ENCODE measurements at places on chromosomes 4 and X.

- DNase-seq: no peak
These were observed 17.9 kb downstream of the LRBA start for GRCh38 chr4:150997141-150997540.

DNA sequence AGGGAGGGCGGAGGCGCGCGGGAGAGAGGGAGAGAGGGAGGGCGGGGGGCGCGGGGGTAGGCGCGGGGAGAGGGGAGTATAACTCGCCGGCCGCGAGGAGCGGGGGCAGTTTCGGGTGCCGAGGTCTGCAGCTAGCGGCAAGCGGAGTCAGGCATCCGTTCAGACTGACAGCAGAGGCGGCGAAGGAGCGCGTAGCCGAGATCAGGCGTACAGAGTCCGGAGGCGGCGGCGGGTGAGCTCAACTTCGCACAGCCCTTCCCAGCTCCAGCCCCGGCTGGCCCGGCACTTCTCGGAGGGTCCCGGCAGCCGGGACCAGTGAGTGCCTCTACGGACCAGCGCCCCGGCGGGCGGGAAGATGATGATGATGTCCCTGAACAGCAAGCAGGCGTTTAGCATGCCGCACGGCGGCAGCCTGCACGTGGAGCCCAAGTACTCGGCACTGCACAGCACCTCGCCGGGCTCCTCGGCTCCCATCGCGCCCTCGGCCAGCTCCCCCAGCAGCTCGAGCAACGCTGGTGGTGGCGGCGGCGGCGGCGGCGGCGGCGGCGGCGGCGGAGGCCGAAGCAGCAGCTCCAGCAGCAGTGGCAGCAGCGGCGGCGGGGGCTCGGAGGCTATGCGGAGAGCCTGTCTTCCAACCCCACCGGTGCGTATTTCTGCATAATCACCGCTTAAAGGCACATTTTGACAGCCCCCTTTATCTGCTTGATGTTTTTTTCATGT, at the start of gene POU4F2:
TSS of gene POU4F2 (plus strand) at position 108 of the 720 bp plus-strand sequence. CDS start at position 356, 248 bp downstream.
- DNase-seq: peak; percentile 8

DNA sequence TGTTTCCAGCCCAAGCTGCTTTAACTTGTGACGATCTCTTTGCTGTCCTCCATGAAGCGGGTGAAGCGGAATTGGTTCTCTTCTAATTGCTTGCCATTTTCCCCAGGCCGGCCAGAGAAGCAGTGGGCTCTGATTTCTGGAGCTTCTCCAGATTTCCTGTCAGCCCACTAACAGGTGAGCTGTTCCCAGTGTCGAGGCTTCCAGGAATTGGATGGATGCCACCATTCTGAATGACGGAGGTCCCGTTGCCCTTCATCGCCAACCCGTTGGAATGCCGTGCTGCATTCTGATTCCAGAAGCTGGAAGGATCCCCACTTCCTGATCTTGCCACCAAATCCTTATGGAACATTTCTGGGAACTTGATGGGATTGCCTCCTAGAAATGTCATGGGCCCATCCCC, 31.0 kb downstream of the PAGE1 start:
- DNase-seq: no peak

- no peak for DNase-seq
These were observed 755.5 kb downstream of the STIM2 start for GRCh38 chr4:27616166-27616565.

DNA sequence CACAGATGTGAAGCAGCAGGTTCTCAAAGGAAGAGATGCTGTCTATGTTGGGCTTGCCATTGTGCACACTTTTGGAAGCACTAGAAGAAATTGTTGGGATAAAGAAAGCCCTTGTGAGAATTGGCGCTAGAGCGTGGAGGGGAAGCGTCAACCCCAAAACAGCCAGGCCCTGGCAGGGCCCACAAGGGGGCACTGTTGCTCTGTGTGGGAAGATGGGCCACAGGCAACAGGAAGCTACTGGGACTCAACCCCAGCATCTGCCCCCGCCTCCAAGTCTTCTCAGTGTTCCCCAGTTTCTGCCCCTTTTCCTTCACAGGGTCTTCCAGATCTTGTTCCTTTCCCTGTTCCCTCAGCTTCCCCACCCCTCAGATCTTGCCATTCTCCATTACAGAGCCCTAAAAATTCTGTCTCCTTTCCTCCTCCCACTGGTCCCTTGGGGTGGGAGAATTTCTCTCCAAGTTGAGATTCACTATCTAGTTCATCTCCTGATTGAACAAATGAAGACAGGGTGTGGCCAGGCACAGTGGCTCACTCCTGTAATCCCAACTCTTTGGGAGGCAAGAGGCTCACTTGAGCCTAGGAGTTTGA, 85.5 kb downstream of the STARD8 start:
- DNase-seq: no peak

DNA sequence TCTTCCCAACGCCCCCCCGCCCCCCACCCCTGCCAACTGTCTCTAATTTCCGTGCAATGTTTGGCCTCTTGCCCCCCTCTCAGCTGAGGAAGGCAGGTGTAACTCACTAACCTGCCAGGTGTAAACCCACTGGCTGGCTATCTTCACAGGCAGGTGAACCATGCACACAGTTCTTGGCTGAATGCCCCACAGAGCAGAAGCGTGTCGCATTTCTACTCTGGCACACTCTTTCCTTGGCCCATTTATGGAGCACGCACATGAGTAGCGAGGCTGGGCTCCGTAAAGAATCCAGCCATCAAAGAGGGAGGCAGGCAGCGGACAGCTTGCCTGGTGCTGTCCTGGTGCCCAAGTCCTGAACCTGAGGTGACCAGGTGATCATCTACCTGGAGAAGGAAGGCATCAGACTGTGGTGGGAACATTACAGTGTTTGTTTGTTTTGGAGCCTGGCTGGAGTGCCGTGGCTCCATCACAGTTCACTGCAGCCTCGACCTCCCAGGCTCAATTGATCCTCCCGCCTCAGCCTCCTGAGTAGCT, 39.2 kb upstream of the CRMP1 start:
- DNase-seq: no peak

- DNase-seq: no peak
These were observed 9.5 kb downstream of the P2RY8 start for GRCh38 chrX:1527457-1527856.

DNA sequence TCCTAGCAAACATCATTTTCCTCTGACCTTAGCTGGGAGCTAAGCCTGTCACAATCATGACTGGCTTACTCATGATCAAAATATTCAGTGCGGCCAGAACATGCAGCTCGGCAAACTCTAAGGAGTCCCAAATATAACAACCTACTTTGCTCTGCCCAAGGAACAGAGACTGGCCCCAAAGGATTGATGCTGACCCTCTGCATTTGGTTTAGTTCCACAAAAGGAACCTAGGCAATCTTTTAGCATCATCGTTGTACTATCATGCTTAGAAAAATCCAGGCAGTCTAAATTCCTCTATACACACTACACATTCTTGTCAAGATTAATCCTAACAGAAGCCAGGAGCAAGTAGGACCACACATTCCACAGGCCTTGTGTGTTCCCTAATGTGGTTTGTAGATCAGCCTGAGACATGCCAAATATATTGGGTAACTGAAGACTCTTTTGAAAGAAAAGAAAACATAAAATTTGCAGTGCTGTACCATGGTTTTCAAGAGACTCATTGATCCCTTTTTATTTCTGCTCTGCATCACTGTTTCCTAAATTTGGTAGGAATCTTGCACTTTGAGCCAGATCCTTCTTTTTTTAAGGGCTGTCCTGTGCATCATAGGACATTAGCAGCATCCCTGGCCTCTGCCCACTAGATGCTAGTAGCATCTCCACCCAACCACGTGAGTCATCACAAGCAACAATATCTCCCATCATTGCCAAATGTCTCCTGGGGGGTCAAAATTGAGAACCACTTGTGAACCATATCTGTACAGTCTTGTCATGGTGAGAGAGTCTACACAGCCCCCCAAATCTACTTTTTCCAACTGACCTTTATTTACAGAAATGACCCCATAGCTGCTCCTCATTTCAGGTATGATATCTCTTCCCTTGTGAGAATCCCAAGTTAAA, 17.6 kb upstream of the CC2D2A start:
- DNase-seq: no peak

DNA sequence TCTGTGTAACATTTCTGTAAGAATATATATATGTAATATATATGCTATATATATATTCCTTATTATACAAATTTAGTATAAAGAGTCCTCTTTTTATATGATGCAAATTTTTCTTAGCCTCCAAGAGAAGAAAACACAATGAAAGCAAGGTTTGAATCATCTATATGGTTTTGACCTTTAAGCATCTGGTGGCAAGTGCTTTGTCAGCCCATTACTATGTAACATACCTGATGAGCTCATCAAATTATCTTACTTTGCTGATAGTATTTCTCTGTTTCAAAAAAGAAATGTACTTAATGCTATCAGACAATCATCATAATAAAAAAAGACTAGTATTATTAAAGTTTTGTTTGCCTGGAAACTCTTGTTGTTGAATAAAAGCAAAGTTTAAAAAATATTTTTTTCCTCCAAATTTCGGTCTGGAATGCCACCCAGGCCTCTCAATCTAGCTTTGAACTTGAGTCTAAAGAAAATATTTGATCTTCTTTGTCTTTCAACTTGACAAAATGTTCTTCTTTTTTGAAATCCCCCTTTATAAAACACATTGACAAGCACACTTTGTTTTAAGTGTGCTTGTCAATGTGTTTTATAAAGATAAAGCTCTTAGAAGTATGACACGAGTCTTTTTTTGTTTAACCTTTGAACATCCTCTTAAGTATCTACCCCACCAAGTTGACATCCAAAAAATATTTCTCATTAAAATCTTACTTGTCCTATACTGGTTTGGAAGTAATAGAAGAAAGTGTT, 26.2 kb downstream of the ZNF330 start:
- DNase-seq: no peak

- DNase-seq: no peak
These were observed 48.3 kb downstream of the AMELX start for GRCh38 chrX:11341274-11342201.

DNA sequence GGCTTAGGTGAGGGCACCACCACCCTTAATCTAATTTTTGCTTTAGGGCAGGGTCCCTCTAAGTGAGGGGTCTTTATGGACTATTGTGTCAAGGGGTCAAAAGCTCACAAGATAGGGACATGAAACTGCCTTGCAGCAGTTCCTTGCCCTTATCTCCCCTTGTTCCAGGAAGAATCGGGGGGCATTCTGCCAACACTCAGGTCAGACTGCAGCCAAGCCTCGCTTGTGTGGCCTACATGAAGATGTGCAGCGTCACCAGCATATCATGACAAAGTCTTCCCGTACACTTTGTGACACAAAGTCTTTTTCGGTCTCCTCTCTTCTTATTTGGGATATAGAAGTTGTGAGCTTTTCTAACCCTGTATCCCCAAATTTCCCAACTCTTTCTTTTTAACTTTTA, 17.5 kb upstream of the USP9X start:
- DNase-seq: no peak

- no peak for DNase-seq
These were observed 178.9 kb downstream of the MID1 start for GRCh38 chrX:10441464-10441863.

GRCh38 chr4:12949719-12950490, 534.2 kb downstream of the RAB28 start:
- no peak for DNase-seq

GRCh38 chr4:182065255-182065654, 177.9 kb upstream of the TENM3 start:
- no peak for DNase-seq

- DNase-seq: no peak
These were observed 20.0 kb downstream of the EMCN start for GRCh38 chr4:100497791-100498190.

DNA sequence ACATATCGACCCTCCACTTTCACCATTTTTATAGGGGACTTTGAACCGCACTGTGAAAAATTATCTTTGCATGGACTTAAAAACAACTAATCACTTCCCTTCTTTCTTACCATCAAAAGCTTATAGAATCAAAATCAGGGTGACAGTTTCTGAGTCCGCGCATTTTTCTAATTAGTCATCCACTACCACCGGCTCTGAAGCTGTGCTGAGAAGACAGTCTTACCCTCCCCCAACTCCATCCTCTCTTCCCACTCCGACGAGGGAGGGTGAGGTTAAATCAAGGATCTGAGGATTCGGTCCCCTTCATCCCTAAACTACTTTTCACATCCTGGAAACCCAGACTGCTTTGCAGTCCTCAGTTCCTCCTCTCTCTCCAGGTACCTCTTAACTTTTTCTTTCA, 4.2 kb downstream of the DCTD start:
- DNase-seq: no peak

- no peak for DNase-seq
These were observed 96.2 kb upstream of the CCSER1 start for GRCh38 chr4:90030953-90031352.

DNA sequence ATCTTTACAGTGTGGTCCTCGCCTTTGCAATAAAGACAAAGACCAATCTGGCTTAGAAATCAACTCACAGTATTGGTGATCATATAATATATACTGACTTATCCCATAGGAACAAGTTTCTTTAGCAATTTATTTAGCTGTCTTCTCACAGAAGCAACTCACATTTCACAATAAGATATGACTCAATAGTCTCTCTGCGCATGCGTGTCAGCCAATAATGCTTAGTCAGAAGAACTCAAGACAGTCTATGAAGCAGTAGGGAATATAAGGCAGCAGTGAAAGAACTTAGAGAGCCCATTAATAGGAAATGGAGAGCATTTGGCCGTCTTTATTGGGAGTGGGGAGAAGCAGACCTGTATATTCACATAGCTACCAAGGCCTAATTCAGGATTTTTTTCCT, 216.7 kb downstream of the IL13RA2 start:
- DNase-seq: no peak

GRCh38 chrX:135596495-135596894, 76.0 kb downstream of the INTS6L start:
- DNase-seq: no peak

GRCh38 chrX:45952030-45952429, 593.2 kb downstream of the ZNF674 start:
- DNase-seq: no peak

GRCh38 chr4:89269121-89269666, 38.4 kb downstream of the GPRIN3 start:
- no peak for DNase-seq

- DNase-seq: no peak
These were observed 274.4 kb downstream of the DCTD start for GRCh38 chr4:182642831-182643230.

DNA sequence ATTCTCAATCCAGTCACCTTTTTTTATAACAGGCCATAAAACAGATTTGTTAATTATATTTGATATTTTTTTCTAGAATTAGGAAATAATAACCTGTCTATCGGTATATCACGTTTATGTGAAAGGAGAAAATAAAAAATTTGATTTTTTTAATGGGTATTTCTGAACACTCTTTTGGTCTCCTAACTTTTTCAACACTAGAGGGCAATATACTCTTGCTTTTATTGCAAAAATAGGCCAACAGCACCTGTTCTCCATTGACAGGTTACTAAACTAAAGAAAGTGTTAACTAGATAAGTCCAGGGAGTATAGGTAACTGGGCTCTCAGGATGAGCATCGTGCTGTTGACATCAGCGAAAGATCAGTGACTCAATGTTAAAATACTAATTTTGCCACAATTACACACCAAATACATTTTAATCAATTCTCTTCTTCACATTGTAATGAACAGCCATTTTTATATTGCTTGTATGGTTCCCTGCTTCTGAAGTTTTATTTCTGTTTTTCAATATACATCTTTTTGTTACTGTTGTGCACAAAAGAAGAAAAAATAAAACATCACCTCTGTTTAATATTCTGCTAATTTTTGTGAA, 22.8 kb downstream of the NDST4 start:
- no peak for DNase-seq

- DNase-seq: no peak
These were observed 2.9 kb upstream of the EIF1AX start for GRCh38 chrX:20144491-20144890.

Measured in caudate nucleus (tissue), 63 donors.